ENCODE measurements at places on chromosomes 3 and 15.

GRCh38 chr3:42697289-42698051 is 5.1 kb downstream of the HHATL start:
- DNase-seq, result no peak

GRCh38 chr3:62128051-62128450 is 245.3 kb downstream of the FEZF2 start:
- DNase-seq, result no peak

- DNase-seq, result no peak
Observed at GRCh38 chr15:48965972-48966371, 2.3 kb upstream of the SHC4 start.

DNA sequence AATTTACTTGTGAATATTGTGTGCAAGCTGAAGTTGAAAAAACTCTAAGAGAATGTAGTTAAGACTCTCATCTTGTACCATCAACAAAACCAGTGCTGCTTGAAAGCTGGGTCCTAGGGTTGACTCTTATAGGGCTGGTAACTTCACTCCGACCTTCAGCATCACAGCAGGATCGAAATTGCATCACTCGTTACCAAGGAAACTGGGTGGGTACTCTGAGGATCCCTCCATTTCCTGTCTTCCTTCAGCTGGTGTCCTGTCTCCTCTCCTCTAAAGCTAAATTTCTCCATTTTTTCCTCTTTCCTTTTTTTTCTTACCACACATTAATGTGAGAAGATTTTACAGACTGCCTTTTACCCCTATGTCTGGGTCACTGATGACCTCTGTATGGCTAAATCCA is 3.0 kb upstream of the APH1B start:
- DNase-seq, result no peak

- DNase-seq, result no peak
Observed at GRCh38 chr3:19945969-19946831, 697 bp upstream of the RAB5A start.

- DNase-seq, result no peak
Observed at GRCh38 chr3:187758318-187758955, 13.2 kb upstream of the BCL6 start.

- DNase-seq, result no peak
Observed at GRCh38 chr3:46383951-46384330, 13.2 kb downstream of the CCR5 start.

- DNase-seq, result no peak
Observed at GRCh38 chr3:166637984-166638530, 742.0 kb downstream of the ZBBX start.

- no peak for DNase-seq
Observed at GRCh38 chr15:70715840-70716485, 47.4 kb downstream of the UACA start.

- no peak for DNase-seq
Observed at GRCh38 chr15:70479785-70480184, 283.6 kb downstream of the UACA start.

GRCh38 chr3:143187111-143187510 is 67.5 kb downstream of the CHST2 start:
- no peak for DNase-seq

DNA sequence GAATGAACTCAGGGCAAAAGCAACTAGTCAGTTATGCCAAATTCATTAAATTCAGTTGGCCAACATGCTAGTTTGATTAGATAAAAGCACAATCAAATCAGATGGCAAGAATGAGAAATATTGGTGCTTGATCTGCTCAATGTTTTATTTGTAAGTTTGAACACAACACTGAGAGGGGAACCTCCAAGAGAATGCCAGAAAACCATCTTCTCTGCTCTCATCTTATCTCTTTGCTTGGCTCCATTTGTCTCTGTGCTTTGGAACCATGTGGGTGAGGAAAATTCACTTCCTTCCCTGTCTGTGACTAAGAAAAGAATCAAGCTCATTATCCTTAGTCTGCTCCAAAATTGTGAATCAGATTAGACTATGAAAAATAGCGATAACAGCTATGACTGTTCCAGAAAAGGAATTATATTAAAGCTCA is 43.6 kb upstream of the DCBLD2 start:
- DNase-seq, result no peak

GRCh38 chr3:127053979-127054378 is 71.1 kb downstream of the PLXNA1 start:
- DNase-seq, result no peak

DNA sequence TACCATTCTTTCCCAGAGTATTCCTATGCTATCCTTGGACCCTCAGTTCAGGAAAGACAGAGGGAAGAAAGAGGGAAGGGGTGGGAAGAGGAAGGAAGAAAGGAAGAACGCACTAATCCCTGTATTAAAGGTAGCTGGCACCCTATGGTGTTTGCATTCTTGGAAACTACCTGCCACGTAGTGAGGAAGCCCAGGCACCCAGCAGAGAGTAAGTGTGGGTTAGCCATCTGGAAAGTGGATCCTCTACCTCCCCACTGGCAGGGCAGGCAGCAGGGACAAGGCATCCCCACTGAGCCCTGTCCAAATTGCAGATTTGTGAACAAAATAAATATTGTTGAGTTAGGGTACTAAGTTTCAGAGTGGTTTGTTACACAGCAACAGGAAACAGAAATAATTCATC is 8.8 kb downstream of the RBP1 start:
- no peak for DNase-seq

GRCh38 chr3:20406611-20407011 is 220.6 kb upstream of the SGO1 start:
- no peak for DNase-seq

DNA sequence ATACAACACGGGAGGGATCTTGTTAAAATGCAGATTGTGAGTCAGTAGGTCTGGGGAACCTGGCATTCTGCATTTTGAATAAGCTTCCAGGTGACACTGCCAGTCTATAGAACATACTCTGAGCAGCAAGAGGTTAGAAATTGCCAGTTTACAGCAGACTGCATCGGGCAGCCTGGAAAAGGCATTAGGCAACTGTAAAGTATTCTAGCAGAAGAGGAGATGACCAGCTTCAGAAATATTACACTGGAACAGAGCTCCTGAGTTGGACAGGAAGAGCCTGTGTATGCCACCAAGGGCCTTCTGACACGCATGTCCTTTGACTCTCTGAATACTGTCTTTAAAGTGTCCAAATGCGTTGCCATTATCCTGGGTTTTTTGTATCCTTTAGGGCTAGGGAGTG is 2.5 kb upstream of the ACAN start:
- DNase-seq, result no peak

GRCh38 chr3:66625505-66626216 is 124.8 kb upstream of the LRIG1 start:
- DNase-seq, result no peak
